ENCODE measurements at places on chromosomes 7 and 10.

DNA sequence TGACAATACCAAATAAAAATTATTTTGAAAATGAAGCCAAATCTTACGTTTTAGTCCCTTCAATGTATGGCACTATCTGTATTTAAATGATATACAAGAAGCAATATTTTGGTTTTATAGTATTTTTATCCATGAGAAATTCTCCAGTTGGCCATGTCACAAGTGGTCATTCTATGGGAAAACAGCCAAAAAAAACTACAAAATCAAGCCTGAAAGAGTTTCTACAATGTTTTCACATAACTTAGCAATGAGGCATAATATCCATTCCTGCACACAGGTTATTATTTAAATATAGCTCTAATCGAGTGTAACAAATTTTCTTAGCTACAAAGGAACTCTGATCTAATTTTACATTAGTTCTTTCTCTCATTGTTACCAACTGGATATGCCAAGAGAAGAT lies 5.4 kb downstream of the RAB11FIP2 start:
- DNase-seq = no peak

GRCh38 chr10:111078505-111079185 lies 1.8 kb downstream of the ADRA2A start:
- no peak for DNase-seq

DNA sequence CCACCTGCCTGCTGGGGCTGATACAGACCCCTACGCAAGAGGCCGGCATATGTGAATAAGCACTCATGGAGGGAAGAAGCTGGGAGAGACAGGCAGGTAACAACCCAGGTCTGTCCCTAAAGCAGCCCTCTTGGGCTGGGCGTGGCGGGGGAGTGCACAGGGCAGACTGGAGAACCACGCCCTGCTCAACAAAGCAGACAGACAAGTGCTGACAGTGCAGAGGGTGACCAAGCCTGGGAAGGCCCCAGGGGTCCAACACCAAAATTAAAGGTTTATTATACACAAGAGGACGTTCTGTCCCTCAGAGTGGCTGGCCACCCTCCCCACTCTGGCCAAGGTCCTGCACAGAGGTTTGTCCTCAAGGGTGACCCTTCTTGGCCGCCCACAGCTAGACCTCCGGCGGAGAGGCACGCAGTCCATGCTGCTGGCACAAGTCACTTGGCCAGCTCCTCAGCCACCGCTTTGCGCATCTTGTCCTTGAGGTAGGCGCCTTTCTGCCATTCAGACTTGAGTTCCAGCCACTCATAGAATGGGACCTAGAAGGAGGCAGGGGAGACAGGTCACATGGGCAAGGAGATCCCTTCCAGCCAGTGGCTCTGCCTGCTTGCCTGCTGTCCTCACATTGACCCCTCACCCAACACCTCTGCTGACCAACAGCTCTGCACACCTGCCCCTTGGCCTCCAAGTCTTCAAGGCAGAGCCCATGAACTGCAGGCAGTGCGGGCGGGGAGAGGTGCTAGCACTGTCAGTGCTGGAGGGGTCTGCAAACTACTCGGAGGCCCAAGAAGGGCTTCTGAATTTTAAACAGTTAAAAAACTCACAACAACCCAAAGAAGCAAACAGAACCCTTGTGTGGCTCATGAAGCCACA lies 11.4 kb upstream of the NACAD start:
- DNase-seq = no peak

GRCh38 chr7:32034052-32034451 lies 36.2 kb downstream of the PDE1C start:
- DNase-seq = peak; percentile 5

DNA sequence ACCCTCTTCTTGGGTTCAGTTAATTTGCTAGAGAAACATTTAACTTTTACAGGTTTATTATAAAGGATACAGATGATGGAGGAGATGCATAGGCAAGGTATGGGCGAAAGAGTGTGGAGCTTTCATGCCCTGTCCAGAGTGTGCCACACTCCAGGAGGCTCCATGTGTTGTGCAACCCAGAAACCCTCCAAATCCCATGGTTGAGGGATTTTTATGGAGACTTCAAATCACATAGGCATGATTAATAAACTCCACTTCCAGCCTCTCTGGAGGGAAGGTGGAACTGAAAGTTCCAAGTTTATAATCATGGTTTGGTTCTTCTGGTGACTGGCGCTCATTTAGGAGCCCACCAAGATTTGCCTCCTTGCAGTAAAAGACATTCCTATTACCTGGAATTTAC lies 159.9 kb downstream of the PHTF2 start:
- no peak for DNase-seq

DNA sequence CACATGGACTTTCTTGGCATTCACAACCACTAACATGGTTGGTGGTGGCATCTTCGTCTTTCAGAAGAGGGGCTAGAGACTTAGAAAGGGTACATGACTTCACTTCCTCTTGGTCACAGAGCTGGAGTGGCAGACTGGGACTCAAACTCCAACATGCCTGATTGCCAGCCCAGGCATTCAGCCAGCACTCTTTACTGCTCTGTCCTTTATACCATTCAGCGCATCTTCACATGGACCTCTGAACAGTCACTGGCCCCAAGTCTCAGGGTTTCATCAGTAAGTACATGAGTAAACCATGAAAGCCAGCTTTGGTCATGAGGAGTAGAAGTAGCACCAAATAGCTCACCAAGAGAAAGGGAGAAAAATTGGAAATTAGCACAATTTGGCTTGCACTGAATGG lies 148.4 kb upstream of the KLF14 start:
- no peak for DNase-seq

DNA sequence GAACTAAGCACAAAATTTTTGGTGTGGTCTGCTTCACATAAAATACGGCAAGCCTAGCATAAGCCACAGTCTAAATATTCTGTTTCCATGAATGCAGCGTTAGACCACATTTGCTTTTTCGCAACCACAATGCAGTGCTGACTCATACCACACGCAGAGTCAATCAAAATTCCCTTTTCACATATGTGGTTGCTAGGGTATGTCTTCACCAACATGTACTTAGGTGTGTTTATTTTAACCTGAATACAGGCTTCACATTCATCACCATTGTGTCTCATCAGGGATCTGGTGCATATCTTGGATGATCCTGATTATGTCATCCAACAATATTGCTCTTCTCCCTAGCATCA lies 90.8 kb downstream of the CHN2 start:
- DNase-seq = peak; percentile 36

DNA sequence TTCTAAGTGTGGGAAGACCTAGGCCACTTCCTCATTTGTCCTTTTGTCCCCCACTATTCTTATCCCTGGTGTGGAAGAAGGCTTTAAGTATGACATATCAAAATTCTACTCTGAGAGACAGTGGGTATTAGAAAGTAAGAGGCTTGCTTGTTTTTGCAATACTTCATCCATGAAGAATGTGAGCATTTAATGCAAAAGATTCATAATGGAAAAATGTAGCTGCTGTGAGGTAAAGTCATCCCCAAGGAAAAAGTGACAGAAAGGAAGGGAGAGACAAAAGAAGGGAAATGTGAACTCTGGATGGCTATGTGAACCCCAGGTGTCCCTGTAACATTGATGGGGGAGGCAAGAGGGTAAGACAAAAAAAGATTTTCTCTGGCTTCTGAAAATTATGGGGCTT lies 607.5 kb downstream of the SORCS1 start:
- DNase-seq = no peak

DNA sequence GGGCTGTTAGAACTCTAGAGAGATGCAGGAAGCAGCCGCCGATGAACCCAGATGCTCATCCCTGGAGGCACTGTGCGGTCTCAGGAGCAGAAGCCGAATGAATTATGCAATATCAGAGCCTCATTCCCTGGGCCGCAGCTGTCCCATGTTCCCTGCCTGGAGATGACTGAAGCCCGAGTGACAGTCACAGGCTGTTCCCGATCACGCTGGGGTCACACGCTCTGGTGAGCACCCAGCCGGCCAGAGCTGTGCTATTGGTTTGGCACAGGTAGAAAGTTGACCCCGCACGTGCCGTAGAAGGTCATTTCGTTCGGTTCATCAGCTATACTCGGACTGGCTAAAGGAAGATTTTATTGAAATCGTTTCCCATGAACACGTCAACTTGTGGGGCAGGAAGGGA lies 140.5 kb upstream of the SH2B2 start:
- DNase-seq = no peak

- DNase-seq = no peak
Observed at GRCh38 chr7:44277851-44278250, 47.5 kb downstream of the CAMK2B start.

- no peak for DNase-seq
Observed at GRCh38 chr10:3432081-3432825, 259.7 kb upstream of the PITRM1 start.

DNA sequence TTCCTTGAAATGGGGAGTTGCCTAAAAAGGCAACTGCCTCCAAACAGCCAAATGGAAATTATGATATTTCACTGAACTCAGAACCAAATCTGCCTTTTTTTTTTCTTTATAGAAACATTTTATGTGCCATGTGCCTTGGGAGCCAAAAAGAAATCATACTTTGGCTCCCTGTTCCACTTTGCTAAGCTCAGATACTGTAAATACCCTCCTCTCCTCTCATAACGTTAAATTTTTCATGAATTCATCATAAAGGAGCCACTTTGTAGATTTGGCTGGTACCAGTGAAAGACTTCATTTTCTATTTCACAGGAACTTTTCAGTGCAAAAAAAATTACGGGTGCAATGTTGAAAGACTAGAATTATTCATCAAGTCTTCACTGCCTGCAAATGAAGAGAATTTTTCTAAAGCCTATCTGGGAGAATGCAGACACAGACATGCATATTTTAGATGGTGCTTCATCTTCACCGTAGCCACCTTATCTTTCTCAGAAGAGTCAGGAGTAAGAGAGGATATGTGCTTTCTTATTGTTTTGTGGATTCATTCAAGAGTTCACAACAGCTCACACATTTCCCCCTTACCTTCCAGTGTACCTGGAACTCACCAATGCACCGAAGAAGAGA lies 742.3 kb upstream of the GALNT17 start:
- DNase-seq = no peak

DNA sequence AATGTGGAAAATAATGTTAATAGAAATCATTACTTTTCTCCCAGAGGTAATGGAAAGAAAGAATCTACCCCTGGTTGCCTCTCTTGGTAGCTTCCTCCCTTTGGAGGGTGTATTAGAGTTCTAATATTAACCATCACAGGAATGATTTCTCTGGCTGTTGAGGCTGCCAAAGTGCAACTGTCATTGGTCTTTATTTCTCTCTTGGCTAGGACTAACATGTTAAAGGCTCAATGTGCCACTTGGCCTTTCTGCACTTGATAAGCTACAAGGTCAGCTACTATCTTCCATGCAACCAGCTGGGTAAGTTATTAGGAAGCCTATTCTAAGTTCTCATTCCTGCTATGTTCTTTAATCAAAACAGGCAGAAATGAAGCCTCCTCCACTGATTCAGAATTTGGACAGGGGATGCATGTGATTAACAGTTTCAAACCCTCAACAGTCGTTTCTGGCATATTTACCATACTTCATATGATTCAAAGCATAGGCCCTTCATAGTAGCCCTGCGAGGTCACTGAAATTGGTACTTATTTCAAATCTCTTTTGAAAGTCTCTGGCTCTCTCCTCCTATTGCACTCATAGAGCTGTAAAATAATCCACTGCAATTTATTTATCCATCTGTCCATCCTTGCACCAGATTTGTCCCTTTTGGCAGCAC lies 645.0 kb downstream of the SORCS1 start:
- DNase-seq = no peak

GRCh38 chr7:103694304-103694703 lies 248.3 kb upstream of the SLC26A5 start:
- DNase-seq = no peak

DNA sequence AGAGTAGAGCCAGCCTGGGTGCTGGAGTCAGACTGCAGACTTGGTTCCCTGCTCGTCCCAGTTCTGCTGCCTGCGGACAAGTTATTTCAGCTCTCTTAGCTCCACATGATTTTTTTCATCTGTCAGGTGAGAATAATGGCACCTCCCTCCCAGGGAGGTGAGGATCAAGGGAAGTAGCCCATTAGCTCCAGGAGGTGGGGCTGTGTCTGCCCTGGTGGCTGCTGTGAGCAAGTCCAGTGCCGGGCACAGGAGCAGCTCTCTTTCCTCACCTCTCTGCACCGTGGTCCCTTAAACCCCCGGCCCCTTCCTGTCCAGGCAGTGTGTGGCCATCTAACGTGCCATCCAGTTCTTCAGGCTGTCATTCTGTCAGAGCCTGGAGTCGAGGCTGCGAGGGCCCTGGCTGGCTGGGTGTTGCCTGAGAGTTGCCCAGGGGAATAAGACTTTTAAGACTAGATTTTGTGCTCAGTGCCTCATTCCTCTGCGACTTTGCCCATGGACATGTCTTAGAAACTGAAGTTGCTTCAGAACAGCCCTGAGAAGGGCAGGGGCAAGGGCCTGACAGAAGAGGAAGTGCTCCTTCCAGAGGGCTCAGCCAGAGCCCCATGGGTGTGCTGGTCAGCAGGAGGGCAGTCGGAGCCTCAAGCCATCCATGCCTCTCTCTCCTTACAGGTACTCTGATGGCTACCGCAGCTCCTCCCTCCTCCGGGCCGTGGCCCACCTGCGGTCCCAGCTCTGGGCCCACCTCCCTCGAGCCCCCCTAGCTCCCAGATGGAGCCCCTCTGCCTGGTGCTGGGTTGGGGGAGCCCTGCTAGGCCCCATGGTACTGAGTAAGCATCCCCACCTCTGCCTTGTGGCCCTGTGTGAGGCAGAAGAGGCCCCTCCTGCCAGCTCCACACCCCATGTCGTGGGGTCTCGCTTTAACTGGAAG lies 5.0 kb downstream of the ABCB8 start:
- DNase-seq = no peak

- no peak for DNase-seq
Observed at GRCh38 chr10:129756912-129757901, 206.9 kb downstream of the EBF3 start.

- no peak for DNase-seq
Observed at GRCh38 chr10:69583106-69583505, 9.9 kb upstream of the NEUROG3 start.

GRCh38 chr10:118754229-118754555 lies 578 bp downstream of the CACUL1 start:
- DNase-seq = no peak

DNA sequence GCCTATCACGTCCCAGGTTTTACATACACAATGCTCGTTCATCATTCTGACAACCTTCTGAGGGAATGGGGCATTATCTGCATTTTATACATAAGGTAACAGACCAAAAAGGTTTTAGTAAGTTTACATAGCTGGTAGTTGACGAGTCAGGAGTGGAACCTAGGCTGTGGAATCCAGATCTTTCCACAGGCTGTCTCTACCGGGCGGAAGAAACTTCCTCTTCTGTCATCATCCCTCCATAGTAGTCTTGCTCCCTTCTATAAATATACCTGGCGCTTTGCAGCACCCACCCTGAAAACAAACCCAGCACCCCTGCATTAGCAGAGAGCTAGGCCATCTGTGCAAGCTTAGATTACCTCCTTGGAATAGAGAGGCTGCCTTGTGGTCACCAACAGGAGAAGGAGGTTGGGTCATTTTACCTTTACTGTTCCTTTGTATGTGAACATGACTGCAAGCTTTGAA lies 1.3 kb downstream of the TSPAN13 start:
- no peak for DNase-seq

GRCh38 chr10:57986422-57986821 lies 281.3 kb downstream of the IPMK start:
- no peak for DNase-seq

All from NCI-H774 (cell line).